ENCODE measurements at places on chromosomes 6 and 20. TPM values are rescaled to one million over a fixed set of nuclear protein-coding genes. Genes with fewer than 3 reads are reported as not detected.

Gene XKR7
- total RNA-seq: not detected

Gene CFAP206
- not detected for total RNA-seq

Gene CABLES2
- total RNA-seq: 2.1 TPM

Gene PSMB1
- 182 TPM for total RNA-seq

Gene PLCB1
- total RNA-seq: 72.9 TPM

Gene FAM162B
- total RNA-seq: 9.3 TPM

Gene DDR1
- total RNA-seq: 37.9 TPM

Gene SULF2
- total RNA-seq: 138 TPM

Gene RRAGD
- total RNA-seq: 18.7 TPM

Gene APCDD1L
- total RNA-seq: 0.58 TPM

Gene FRMD1
- not detected for total RNA-seq

Gene ARMH2
- total RNA-seq: not detected

Gene TUBB2B
- 18.7 TPM for total RNA-seq

Gene ACSS2
- 56.1 TPM for total RNA-seq

Gene COL19A1
- total RNA-seq: 2.5 TPM

Gene CRISP3
- total RNA-seq: 0.33 TPM

Gene KCNK5
- total RNA-seq: 7.0 TPM

All from esophagus muscularis mucosa (tissue), 4 donors.